ENCODE measurements at places on chromosomes 2 and 18. TPM values are rescaled to one million over a fixed set of nuclear protein-coding genes. Genes with fewer than 3 reads are reported as not detected.

DNA sequence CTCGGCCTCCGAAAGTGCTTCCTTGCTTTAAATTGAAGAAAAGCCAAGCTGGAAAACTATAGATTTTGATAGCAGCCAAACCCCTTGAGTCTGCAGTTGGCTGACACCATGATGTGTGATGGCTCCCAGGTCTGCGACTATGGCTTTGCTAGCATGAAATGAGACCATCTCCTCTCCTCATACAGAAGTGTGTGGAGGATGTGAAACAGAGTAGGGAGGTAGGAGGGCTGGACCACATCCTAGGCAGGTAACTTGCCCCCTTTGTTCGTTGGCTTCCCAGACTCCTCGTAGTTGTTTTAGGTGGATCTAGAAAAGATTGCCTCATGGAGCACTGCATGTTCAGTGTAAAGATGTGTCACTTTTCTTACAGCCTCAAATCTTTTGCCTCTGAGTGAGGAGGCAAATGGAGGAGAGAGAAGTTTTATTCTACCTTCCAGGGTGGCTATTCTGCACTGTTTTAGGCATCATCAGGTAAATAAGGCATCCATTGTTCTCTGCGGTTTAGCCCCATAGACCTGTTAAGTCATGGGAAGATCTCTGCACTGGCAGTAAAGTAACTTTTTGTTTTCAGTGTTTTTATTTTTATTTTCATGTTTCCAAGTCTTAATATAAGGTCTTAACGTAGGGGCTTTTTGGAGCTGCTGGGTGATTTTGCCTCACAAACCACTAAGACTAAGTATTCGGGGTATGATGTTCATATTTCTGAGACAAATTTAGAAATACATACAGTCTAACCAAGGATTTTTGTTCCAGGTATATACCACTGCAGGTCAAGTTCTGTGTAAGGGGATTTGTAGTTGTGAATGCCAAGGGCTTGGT, 40.1 kb downstream of the MGAT5 start:
- DNase-seq, result no peak

Gene SNORC
- total RNA-seq, result 1.7 TPM

Gene CKAP2L
- total RNA-seq, result 0.69 TPM

Gene PPM1G
- total RNA-seq, result 39.5 TPM

Gene PRKCE
- 20.3 TPM for total RNA-seq

Measured in aorta (tissue), 5 donors.